ENCODE measurements at places on chromosomes 2 and 18.

DNA sequence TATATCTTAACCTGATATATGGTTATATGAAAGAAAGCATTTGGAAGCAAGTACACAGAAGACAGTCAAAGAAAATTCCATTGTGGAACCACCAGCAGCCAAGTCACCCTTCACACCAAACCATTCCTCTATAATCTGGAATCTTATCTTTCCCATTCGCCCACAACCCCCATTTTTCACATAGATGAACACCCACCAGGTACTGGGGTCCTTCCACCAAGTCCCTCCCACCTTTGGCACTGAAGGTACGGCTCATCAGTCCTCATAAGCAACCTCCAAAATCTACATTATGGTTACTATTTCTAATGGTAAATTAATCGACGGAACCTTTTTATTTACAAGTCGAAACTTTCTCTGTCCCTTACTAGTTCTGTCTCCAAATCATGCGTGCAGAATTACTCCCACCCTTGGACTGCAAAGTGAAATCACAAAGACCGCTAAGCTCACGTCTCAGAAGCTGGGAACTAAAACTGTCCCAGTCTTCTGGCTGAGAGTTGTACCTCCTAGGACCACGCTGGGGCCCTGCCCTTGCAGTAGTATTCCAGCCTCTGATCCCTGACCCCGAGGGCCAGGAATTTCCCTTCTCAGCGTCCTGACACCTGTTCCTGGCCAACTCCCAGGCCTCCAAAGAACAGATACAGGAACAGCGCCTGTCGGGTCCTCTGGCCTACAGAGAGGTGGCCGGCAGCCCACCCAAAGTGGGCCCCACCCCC, 702 bp downstream of the OLA1 start:
- no peak for DNase-seq

GRCh38 chr2:178380763-178381162, 70.2 kb downstream of the PRKRA start:
- no peak for DNase-seq

DNA sequence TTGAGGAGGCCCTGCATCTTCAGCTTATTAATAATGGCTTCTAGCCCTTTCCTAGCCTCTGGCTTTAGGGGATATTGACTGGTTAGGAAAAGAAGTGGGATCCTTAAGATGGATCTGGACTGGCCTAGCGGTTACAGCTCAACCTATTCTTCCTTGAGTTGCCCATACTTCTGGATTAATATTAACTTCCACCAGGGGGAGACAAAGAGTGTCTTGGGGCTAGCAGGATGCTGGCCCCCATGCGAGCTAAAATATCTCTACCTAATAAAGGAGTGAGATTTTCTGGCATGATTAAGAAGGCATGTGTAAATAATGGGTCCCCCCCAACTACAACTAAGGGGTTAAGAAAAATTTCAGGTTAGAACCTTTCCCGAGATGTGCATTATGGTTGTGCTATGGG, 23.2 kb upstream of the PLA2R1 start:
- DNase-seq: no peak

GRCh38 chr2:215699700-215700538, 264.1 kb upstream of the FN1 start:
- no peak for DNase-seq

- no peak for DNase-seq
These were observed 192.9 kb downstream of the TFCP2L1 start for GRCh38 chr2:121092095-121092494.

DNA sequence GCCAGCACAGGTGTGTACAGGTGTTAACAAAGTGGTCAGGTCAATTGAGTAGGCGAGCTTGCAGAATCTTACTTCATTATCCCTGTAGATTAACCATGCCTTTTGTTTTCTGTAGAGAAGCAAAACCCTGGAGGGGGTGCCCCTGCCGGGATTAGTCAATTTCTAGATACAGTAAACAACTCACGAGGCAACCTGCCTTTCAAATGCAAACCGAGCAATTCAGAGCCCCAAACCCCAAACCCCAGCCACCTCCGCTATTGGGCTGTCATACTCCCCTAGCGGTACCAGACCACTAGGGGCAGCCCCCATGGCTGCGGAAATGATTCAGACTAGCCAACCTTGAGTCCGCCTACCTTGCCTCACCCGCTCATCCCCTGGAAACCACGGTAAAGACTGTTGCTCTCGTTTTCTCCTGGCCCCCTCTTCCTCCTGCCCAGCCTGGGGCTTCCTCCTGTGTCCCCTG, 61.4 kb upstream of the KIF5C start:
- DNase-seq: no peak

DNA sequence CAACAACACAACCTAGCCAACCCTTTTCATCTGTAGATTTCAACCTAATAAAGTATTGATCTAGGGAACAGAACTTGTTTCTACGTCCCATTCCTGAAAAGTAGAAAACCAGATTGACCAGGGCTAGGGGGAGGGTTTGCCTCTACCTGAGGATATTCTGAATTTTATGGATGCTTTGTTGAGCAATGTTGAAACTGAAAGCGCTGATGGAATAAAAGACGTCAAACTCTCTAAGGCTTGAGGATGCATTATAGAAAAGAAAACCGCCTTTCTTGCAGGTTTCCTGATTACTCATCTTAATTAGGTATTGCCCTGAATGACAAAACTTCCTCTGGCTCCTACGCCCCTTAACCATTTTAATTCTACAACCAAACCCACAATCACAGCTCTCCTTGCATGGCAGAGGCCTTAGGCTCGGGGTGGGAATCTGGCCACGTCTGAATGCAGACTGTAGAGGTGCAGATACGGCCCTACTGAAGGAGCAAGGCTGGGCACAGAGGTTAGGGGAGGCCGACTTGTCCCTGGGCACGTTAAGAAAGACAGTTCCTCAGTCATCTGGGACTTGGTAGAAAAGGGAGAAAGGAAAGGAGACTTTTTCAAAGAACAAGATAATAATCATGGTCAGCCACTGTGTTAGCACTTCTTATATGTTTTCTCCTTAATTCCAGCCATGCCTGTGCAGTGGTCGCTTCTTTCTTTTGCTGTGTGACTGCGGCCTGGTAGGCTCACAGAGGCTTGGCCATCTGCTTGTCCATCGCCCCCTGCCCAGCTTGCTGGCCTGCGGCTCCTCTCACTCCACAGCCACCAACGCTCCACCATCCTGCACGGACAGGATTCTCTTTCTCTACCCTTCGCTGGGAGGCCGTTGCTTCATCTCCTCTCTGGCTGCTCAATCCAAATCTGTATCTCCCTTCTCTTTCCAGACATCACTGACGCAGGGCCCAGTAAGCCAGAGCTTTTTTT, 209.5 kb downstream of the VAPA start:
- no peak for DNase-seq

DNA sequence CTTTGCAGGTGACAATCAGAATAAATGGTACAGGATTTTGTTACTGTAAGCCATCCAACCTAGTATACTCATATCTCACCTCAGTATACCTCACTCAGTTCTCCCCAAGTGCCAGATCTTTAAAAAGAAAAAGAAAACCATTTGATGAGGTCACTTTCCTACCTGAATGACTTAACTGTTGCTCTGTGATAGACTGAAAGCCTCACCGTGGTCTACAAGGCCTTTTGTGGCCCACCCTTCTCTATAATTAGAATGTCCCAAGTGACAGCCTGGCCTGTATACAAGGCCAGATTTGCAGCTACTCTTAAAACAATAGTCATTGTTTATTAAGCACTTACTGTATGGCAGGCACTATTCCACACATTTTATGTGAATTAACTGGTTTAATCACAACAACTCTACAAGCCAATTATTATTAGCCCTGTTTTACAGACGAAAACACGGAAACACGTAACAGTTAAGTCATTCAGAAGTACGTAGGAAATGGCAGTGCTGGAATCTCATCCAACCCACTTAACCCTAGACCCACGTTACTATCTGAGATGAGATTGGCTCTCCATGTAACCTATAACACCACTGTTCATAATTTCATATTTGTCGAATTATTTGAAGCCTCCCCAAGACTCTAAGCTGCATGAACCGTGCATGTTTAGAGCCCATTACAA, 28.3 kb downstream of the PKP4 start:
- no peak for DNase-seq

GRCh38 chr2:172698041-172698863, 37.4 kb upstream of the RAPGEF4 start:
- DNase-seq: peak; percentile 95

DNA sequence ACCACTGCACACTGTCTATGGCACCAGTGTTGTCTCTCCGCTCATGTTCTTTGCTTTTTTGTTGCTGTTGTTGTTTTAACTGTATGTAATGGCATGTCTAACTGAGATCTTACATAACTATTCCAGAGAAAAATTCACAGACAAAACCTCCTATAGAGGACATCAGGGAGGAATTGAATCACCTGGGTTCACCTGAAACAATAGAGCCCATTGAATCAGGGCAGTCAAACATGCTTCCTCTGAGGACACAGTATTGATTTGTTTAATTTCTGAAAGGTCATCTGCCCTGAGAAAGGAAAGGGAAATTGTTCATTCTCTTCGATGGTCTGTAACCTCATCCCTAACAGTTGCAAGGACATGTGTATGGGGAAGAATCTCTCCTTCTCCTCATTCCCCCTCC, 237.5 kb downstream of the SRBD1 start:
- DNase-seq: no peak

- no peak for DNase-seq
These were observed 7.2 kb downstream of the PDCD1 start for GRCh38 chr2:241851325-241852115.

- DNase-seq: peak; percentile 42
These were observed 713 bp downstream of the ATOH8 start for GRCh38 chr2:85754313-85755095.

DNA sequence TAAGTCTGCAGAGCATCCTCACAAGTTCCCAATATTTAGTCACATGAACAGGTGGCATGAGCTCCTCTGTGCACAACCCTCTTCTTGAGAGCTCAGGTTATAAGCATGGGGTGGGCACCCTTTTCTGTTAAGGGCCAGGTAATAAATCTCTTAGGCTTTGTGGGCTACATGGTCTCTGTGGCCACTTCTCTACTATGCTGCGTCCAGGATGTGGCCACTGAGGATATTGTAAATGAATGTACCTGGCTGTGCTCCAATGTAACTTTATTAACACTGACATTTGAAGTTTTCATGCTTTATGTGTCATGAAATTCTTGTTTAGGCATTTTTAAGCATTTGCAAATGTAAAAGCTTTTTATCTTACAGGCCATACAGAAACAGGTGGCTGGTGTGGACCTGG, 116.8 kb upstream of the ST6GAL2 start:
- DNase-seq: peak; percentile 50

GRCh38 chr2:174820361-174820760, 56.1 kb upstream of the CHRNA1 start:
- DNase-seq: no peak

DNA sequence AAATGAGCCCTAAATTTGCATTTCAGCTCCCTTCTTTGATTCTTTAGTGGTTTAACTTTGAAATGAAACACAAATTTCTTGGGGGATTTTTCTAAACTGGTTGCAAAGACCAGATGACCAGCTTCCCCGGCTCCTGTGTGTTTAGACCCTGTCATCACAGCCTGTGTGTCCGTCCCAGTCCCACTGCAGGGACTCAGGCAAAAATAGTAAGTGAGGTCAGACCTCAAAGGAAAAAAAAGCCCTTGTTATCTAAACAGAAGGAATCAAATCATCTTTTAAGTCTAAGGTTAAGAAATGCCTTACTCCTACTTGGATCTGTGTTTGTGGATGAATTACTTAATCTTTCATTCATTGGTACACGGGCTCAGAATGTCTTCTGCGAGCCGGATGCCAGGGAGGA, 423.7 kb downstream of the LPIN1 start:
- no peak for DNase-seq

- DNase-seq: peak; percentile 90
These were observed 367.4 kb downstream of the NCKAP5 start for GRCh38 chr2:133200684-133201421.

GRCh38 chr18:58859907-58860306, 4.8 kb upstream of the ZNF532 start:
- no peak for DNase-seq

DNA sequence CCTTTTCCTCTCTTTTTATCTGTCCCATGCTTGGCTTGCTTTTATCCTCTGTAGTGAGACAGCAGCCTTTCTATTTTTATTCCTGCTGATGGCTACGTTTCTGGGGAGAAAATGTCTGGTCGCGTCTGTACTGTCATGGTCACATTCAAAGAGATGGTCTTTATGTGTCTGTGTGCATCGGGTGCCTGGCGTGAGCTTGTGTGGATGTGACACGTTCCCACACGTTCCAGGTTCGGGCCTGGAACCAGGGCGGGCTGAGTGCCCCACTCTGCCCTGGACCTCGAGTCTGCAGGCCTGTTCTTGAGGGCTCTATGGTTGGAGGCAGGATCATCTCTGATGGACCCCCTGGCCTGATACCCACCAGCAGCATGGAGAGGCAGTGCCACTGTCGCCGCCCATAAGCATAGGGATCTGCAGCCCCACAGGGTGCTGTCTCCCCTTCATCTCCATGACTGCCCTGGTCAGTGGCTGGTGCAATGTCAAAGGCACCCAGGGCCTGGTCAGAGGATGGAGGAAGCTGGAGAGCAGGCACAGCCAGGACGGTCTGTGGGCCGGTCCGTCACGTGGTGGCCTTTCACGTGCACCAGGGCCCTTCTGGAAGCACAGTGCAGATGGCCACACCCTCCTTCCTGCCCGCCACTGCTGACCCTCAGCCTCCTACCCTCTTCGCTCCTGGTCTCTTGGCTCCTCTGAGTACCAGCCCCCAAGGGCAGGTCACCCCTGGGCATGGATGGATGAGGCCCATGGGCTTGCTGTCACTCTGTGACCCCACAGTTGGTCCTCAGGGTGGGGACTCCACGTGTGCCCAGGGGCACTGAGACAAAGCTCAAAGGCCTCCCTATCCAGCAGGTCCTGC, 149.2 kb upstream of the TWIST2 start:
- no peak for DNase-seq

GRCh38 chr2:29747786-29748470, 173.5 kb downstream of the ALK start:
- DNase-seq: peak; percentile 98

DNA sequence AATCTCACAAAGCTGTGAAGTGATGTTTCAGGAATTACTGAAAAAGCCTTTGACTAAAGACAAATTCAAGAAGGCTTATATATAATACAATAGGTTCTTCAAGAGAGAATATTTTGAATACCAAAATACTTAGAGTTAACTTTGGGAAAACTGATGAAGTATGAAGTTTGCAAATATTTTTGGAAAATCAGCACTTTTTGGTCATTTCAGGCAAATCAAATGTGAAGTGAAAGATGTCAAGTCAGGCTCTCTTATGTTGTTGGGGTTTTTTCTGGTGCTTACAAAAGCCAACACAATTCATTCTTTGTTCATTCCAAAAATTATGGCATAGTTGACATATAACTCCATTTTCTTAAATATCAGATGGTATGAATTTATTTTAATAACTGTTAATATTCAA, 14.7 kb upstream of the ASNSD1 start:
- no peak for DNase-seq
